ENCODE measurements at places on chromosomes 6 and 20.

DNA sequence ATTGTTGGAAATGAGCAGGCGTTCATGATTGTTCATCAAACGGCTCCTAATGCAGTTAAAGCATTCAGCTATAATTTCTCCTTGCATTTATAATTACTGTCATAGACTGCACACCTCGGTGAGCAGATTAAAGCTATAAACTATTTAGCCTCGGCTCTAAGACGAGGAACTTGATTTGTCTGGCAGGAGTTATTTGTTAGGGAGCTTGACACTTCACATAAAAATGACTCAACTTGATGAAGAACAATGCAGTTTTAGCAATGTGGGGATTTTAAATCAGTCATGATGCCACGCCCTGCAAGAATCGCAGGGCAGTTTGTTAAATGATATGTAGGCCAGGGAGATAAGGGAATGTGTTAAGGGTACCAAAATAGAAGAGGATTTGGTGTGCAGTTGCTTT is 290.2 kb downstream of the TSHZ2 start:
- no peak for DNase-seq

GRCh38 chr20:48930035-48930434 is 8.5 kb downstream of the ARFGEF2 start:
- DNase-seq, result no peak

- DNase-seq, result no peak
These were observed 76.5 kb upstream of the TMEM170B start for GRCh38 chr6:11460837-11461661.

DNA sequence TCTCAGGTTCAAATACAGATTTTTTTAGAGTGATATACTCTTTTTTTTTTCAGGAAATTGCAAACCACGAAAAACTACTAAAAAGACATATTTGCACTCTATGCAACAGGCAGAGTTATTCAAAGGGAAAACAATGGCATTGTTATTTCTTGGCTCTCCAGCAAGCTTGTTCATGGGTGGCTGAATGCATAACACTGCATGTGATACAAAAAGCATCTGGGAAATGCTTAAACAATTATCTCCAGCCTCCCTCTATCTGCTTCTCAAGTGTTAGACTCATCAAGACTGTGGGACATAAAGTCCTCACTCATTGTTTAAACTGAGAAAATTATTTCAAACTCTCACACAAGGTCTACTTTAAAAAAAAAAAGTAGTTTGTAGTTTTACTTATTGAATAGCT is 7.3 kb upstream of the COL12A1 start:
- DNase-seq, result no peak

GRCh38 chr6:111211411-111212030 is 124.2 kb downstream of the SLC16A10 start:
- DNase-seq, result no peak

GRCh38 chr6:53492860-53493634 is 51.9 kb downstream of the GCLC start:
- no peak for DNase-seq

DNA sequence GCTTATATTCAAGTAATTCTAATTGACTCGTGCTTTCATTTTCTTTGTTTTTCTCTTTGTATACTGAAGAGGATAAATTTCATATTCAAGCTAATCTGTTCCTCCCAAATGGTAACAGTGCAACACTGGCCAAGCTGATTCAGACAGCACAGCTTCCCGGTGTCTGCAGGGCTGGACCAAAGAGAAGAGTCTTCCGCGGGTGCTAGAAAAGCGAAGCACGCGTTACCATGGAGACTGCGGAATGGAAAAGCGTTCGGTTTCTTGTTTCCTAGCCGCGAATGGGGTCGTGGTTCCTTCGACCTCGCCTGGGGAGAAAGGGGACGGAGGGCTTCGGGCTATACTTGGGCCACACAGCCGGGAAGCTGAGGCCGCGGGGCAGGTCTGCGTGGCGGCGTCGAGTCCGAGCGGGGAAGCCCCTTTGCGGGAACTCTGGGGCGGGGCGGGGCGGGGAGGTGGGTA is 6.2 kb upstream of the ZNF311 start:
- DNase-seq, result peak; percentile 44

- DNase-seq, result no peak
These were observed 227.7 kb downstream of the MYLK4 start for GRCh38 chr6:2523061-2523460.

- DNase-seq, result no peak
These were observed 95.9 kb upstream of the COL21A1 start for GRCh38 chr6:56343295-56343694.

- peak; percentile 65 for DNase-seq
These were observed 117.3 kb downstream of the OPRM1 start for GRCh38 chr6:154156135-154156896.

DNA sequence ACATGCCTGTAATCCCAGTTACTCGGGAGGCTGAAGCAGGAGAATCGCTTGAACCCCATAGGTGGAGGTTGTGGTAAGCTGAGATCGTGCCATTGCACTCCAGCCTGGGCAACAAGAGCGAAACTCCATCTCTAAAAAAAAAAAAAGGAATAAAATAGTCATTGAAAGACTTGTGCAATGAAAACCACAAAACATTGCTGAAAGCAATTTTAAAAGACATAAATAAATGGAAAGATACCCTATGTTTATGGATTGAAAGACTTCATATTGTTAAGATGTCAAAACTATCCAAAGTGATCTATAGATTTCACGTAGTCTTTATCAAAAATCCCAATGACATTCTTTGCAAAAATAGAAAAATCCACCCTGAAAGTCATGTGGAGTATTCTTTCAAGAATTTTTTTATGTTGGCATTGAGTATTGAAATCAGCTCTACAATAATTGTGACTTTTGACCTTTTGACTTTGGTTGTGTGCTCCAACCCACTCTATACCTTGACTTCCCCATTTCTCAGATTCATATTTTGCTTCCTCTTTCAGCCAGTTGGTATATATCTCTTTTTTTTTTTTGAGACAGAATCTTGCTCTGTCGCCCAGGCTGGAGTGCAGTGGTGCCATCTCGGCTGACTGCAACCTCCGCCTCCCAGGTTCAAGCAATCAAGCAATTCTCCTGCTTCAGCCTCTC is 45.5 kb upstream of the SLC23A2 start:
- DNase-seq, result no peak

- DNase-seq, result no peak
These were observed 570 bp upstream of the FANCE start for GRCh38 chr6:35451354-35452182.

DNA sequence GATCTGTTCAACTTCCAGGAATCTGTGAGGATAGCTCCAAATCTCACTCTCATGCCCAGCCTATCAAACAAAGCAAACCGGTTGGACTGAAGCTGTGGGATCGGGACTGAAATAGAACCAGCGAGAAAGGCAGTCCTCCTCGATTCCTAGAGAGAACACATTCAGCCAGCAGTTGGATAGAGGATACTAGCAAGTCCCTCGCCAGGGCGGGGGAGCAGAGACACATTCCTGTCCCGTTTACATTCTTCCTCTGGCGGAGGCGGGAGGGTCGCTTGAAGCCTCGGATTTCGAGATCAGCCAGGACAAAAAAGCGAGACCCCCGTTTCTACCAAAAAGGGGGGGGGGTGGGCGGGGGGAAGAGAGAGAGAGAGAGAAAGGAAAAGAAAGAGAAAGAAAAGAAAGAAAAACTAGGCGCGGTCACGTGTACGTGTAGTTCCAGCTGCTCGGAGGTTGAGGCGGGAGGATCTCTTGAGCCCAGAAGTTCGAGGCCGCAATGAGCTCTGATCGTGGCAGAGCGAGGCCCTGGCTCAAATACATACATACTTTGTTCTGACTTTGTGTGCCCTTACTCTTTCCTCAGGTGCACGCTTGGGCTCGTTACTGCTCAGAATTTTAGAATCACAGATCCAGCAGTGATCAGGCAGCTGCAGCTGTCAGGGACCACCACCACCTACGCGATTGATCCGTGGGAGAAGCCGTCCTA is 19.5 kb downstream of the ZNF311 start:
- DNase-seq, result peak; percentile 19

DNA sequence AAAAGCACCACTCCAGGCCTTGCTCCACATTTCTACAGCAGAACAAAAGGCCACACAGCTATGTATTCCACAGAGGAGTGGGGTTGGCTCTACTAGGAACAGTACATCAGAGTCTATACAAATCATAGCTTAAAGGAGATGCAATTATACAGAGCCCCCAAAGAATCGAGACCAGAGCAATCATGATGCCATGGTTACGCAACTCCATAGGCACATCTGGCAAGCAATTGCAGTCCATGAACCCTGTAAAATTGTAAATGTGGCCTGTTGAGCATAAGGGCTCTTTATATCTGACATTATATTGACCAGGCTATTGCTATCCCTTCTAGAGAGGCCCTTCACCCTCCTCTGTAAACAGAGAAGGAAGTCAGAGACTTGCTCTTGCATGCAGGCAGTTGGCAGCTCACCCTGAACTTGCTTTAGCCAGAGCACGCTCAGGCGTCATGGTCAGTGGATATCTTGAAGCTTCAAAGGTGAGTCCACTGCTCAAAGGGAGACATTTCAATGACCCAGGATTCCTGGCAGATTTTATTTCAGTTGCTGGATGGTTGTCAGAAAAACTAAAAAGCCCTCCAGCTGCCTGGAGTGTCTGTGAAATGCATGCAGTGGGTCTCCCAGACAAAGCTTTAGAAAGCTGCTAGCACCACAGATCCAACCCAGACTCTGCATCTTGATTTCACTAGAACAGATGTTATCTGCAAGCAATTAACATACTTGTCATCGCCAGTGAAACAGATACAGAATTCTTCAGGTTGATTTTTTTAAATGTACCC is 357.2 kb downstream of the CENPW start:
- no peak for DNase-seq

DNA sequence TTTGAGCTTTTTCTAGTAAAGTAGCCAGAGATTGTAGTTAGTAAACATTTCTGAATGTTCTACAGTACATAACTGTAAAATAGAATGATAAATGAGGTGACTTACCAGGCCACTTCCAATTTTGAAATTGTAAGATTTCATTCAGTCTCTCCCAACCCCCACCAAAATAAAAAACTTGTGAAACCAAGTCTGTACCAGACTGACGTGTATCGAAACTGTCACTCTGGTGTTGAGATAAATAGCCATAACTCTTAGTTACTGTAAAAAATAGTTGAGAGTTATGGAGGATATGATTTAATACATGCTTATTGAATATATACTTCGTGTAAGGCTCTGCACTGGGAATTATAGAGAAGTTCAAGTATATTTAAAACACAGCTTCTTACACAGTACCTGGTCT is 455.7 kb downstream of the PLCB1 start:
- DNase-seq, result no peak

GRCh38 chr6:111925296-111925695 is 52.0 kb upstream of the FYN start:
- no peak for DNase-seq

GRCh38 chr20:6726761-6727160 is 40.7 kb upstream of the BMP2 start:
- no peak for DNase-seq

DNA sequence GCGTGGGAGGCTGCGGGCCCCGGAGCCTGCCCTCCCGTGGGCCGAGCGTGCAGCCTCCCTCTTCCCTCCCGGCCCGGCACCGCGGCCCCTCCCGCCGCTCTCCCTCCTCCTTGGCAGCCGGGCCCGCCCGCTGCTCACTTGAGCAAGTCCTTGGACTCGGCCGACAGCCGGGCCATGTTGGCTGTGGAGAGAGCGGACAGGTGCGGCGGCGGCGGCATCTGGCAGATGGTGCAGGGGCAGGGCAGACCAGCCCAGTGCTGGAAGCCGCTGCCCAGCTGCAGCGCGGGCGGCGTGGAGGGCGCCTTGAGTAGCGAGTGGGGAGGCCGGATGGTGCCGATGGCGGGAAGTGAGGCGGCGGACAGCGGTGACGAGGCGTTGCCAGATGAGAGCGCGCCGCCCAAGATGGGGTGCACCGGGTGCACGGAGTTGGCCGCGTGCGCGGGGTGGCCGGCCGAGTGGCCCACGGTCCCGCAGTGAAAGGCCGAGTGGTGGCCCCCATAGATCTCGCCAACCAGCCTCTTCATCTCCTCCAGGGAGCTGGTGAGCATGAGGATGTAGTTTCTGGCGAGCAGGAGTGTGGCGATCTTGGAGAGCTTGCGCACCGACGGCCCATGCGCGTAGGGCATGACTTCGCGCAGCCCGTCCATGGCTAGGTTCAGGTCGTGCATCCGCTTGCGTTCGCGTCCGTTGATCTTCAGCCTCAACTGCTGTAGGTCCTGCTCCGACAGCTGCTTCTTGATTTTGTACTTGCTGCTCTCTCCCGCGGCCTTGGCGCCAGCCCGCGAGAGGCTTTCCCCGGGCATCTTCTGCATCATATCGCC is 766 bp downstream of the OLIG3 start:
- DNase-seq, result no peak

DNA sequence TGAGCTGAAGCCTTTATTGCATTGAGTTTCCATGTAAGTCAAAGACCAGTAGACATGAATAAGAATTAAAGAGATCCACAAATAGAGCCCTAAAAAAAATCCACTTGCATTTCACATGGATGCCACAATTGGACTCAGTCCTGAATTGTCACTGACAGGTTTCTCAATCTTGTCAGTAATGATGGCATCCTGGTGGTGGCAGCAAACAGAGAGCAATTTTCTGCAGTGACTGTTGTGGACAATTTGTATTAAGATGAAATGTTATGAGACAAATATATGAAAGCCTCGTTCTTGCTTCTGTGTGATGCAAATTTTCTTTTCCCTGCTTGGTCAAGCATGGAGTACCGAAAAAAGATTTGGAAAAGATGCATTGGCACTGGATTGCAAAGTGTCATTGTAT is 278.9 kb downstream of the SAMD5 start:
- no peak for DNase-seq

- no peak for DNase-seq
These were observed 24.0 kb downstream of the RRBP1 start for GRCh38 chr20:17657898-17658647.

- no peak for DNase-seq
These were observed 16.8 kb upstream of the ADGB start for GRCh38 chr6:146581968-146582367.

- peak; percentile 26 for DNase-seq
These were observed 111.2 kb upstream of the SUPT3H start for GRCh38 chr6:45488889-45489288.

- DNase-seq, result peak; percentile 75
These were observed 24.4 kb downstream of the SPDEF start for GRCh38 chr6:34531580-34532201.

- no peak for DNase-seq
These were observed 30.3 kb downstream of the LAMA4 start for GRCh38 chr6:112224088-112224487.

DNA sequence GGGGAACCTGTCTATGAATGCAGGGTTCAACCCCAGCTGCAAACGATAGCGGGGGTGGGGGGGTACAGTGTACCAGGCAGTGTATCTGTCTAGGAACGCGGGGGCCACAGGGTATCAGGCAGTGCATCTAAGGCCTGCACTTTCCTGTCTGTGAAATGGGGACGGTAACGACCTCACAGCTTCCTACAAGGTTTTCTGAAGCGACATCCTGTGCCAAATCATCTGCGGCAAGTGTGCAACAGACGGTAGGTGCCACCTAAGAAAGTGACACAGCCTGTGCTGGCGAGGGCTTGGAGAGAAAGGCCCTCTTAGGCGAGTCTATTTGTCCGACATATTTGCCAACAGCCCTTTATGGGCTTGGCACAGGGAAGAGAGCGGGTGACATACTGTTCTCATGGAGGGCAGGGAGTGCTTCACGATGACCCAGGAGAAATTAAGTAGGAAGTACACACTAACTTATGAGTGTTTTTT is 3.8 kb downstream of the DIDO1 start:
- DNase-seq, result peak; percentile 46

GRCh38 chr6:109235481-109236038 is 140.3 kb downstream of the CEP57L1 start:
- no peak for DNase-seq
